ENCODE measurements at places on chromosomes 16 and 17. TPM values are rescaled to one million over a fixed set of nuclear protein-coding genes. Genes with fewer than 3 reads are reported as not detected.
A peak's percentile ranks its signal among the peaks of the same experiment; 100 is the strongest.

Gene NPIPA3
- total RNA-seq = not detected

GRCh38 chr17:49851387-49852291, 3.8 kb upstream of the TAC4 start:
- H3K27ac ChIP-seq = peak overlapping the region; percentile 80
- DNase-seq = peak; percentile 75
- peaks cover 18% of the 10 kb centered on the region for H3K27me3 ChIP-seq
- H3K4me3 ChIP-seq = peak overlapping the region; percentile 79
- H3K36me3 ChIP-seq = no peaks in the 10 kb centered on the region
- peaks cover 13% of the 10 kb centered on the region for H3K4me1 ChIP-seq

GRCh38 chr17:69117855-69118784, 23.6 kb downstream of the ABCA6 start:
- DNase-seq = no peak
- no peaks in the 10 kb centered on the region for H3K27me3 ChIP-seq
- H3K27ac ChIP-seq = no peak overlapping the region
- no peaks in the 10 kb centered on the region for H3K4me1 ChIP-seq
- H3K36me3 ChIP-seq = no peaks in the 10 kb centered on the region

- peaks cover 74% of the 10 kb centered on the region for H3K27me3 ChIP-seq
- H3K4me3 ChIP-seq = no peak overlapping the region
- no peak for DNase-seq
- H3K27ac ChIP-seq = no peak overlapping the region
- peaks cover 7% of the 10 kb centered on the region for H3K4me1 ChIP-seq
Measured at GRCh38 chr16:54939510-54940278, 9.0 kb downstream of the IRX5 start.

Gene GPR139
- not detected for total RNA-seq

- H3K27ac ChIP-seq = no peak overlapping the region
- peaks cover 5% of the 10 kb centered on the region for H3K36me3 ChIP-seq
- peaks cover 57% of the 10 kb centered on the region for H3K4me1 ChIP-seq
- H3K4me3 ChIP-seq = no peak overlapping the region
- no peaks in the 10 kb centered on the region for H3K27me3 ChIP-seq
Measured at GRCh38 chr16:53056392-53056881, 1.6 kb downstream of the CHD9 start.

DNA sequence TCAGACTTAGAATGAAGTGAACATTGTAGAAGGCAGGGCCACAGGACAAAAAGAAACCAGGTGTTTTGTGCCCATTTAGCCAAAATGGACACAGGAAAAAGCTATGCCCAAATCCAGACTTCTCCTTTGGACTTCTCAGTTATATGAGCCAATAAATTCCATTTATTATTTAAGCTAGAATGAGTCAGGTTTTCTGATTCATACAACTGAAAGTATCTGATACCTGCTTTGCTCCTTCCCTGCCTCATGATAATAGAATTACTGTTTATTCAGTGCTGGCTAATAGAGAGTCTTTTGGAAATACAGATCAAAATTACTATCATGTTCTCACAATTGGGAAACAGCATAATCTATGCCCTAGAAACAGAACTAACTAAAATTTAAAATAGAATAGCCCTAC, 8.7 kb upstream of the CPD start:
- H3K4me1 ChIP-seq = peaks cover 25% of the 10 kb centered on the region
- no peak overlapping the region for H3K27ac ChIP-seq
- DNase-seq = no peak
- no peak overlapping the region for H3K4me3 ChIP-seq
- peaks cover 4% of the 10 kb centered on the region for H3K36me3 ChIP-seq
- peaks cover 11% of the 10 kb centered on the region for H3K27me3 ChIP-seq

DNA sequence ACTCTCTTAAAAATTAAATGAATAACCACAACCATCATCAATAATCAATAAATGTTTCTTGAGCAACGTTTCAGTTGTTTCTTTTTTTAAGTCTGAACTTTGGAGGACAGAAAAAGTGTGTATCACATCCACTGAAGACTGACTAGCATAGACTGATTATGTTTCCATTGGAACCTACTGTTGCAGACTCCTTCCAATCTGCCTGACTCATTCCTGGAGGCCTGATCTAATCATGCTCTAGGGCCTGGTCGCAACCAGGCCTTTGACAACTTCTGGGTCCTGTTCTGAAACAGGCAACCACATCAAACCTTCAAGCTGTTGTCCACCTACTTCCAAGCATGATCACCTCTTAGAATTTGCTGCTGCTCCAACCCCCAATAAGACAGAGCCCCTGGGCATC, 109.2 kb upstream of the NUDT7 start:
- peaks cover 5% of the 10 kb centered on the region for H3K27me3 ChIP-seq
- H3K4me1 ChIP-seq = no peaks in the 10 kb centered on the region
- H3K4me3 ChIP-seq = no peak overlapping the region
- no peak overlapping the region for H3K27ac ChIP-seq
- DNase-seq = no peak
- H3K36me3 ChIP-seq = no peaks in the 10 kb centered on the region
